ENCODE measurements at places on chromosomes 13 and 19.

DNA sequence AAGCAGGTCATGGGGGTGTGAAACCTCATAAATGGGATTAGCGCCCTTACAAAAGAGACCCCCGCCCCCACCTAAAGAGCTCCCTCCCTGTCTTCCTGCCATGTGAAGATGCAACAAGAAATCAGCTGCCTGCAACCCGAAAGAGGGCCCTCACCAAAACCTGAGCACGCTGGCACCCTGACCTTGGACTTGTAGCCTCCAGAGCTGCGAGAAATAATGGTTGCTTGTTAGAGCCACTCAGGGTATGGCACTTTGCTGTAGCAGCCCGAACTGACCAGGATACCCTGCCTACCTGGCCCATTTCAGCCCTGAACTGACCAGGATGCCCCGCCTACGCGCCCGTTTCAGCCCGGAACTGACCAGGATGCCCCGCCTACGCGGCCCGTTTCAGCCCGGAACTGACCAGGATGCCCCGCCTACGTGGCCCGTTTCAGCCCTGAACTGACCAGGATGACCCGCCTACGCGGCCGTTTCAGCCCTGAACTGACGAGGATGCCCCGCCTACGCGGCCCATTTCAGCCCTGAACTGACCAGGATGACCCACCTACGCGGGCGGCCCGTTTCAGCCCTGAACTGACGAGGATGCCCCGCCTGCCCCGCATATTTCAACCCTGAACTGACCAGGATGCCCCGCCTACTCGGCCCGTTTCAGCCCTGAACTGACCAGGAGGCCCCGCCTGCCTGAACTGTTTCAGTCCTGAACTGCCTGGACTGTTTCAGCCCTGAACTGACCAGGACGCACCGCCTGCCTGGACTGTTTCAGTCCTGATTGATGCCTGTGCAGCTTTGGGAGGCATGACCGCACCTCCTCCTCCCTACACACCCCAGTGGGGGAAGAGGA lies 120.0 kb downstream of the UQCRFS1 start:
- no peak for DNase-seq

GRCh38 chr13:70520275-70521036 lies 412.2 kb upstream of the KLHL1 start:
- no peak for DNase-seq

GRCh38 chr19:29805031-29805965 lies 6.5 kb upstream of the CCNE1 start:
- peak; percentile 16 for DNase-seq

DNA sequence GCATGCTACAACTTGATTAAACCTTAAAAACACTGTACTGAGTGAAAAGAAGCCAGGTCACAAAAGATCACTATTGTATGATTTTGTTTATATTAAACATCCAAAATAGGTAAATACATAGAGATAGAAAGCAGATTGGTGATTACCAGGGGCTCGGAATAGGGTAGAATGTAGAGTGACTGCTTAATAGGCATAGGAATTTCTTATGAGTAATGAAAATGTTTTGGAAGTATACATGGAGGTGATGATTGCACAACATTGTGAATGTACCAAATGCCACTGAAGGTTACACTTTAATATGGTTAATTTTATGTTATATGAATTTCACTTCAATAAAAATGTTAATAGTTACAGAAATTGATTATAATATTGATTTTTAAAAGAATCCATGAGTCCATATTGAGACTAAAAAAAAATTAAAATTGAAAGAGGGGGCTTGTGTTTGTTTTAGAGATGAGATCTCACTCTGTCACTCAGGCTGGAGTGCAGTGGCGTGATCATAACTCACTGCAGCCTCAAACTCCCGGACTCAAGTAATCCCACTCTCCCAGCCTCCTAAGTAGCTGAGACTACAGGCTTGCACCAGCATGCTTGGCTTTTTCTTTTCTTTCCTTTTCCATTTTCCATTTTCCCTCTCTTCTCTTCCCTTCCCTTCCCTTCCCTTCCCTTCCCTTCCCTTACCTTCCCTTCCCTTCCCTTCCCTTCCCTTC lies 85.1 kb downstream of the FNDC3A start:
- no peak for DNase-seq

DNA sequence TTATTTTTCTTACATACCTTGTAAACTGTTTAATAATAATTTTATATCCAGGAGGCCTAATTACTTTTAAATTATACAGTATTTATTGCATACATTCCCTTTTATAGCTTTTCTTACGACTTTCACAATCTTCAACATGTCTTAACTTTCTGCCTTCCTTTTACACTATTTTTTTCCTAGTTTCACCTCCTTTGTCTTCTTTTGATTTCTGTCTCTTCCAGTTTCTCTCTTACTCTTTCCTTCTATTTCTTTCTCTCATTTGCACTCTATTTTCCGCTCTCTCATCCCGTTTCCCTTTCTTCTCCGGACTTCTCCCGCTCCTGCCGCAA lies 11.5 kb downstream of the ZNF552 start:
- DNase-seq = no peak

DNA sequence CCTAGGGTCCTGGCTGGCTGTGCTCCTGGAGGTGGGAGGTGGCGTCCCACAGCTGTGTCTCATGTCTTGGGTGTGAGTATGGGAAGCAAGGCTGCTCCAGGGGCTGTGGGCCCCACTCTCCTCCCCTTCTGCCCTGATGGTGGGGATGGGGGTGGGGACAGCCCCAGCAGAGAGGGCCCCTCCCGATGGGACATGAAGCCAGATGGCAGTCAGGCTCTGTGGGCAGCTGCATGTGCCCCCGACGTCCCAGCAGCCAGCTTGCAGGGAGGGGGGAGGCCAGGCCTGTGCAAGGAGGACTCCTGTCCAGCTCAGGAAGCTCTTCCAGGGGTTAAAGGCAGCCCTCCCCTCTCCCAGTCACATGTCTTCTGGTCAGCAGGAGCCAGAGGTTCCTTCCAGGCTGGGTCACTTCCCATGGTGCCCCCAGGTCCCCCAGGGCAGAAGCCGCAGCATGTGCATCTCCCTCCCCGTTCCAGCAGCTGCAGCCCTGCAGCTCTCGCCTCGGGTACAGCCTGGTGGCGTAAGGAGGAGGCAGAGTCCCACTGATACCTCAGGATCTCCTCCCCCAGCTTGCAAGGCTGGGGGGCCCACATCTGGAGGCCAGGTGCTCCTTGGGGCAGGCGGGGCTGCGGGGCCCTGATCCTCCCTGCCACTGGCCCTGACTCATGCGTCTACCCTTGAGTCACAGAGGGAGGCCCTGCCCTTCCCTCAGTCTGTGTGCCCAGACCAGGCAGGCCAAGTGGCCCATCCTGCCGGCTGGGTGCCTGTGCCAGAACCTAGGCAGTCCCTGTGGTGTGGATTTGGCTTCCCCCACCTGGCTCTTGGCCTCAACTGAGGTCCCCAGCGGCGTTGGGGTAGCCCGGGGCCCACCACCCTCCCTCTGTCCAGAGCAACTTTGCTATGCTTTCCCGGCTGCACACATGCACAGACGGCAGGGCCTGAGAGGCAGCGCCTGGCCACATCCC lies 13.0 kb downstream of the YIPF2 start:
- DNase-seq = no peak

Measured in SK-MEL-5 (cell line).